WTC11 (cell line): ENCODE measurements at places on chromosomes 3 and 15. TPM values are rescaled to one million over a fixed set of nuclear protein-coding genes. Genes with fewer than 3 reads are reported as not detected.

DNA sequence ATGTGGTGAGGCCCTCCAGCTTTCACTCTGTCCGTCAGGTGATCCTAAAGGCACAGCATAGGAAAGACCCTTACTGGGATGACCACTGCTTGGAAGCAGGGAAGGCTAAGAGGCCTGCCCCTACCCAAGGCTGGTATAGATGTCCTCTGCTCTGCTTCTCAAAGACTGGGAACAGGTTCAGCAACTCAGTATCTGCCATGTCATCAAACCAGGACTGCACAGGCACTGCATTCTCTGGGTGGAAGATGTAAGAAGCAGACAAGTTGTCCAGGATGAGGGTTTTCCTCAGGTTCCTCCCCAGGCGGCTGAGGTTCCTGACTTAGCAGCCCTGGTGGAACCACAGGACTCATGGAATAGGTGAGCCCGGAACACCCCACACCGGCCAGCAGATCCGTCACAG is 4.7 kb downstream of the FAM98B start:
- H3K4me3 ChIP-seq, result no peak overlapping the region
- DNase-seq, result no peak
- no peak overlapping the region for H3K27ac ChIP-seq
- H3K4me1 ChIP-seq, result peaks cover 19% of the 10 kb centered on the region

- peaks cover 21% of the 10 kb centered on the region for H3K4me1 ChIP-seq
- H3K27ac ChIP-seq, result peak overlapping the region; percentile 21; the same call in 1 of the 2 replicates
- no peak overlapping the region for H3K4me3 ChIP-seq
These were observed 141.9 kb downstream of the NSMCE3 start for GRCh38 chr15:29127506-29128430.

DNA sequence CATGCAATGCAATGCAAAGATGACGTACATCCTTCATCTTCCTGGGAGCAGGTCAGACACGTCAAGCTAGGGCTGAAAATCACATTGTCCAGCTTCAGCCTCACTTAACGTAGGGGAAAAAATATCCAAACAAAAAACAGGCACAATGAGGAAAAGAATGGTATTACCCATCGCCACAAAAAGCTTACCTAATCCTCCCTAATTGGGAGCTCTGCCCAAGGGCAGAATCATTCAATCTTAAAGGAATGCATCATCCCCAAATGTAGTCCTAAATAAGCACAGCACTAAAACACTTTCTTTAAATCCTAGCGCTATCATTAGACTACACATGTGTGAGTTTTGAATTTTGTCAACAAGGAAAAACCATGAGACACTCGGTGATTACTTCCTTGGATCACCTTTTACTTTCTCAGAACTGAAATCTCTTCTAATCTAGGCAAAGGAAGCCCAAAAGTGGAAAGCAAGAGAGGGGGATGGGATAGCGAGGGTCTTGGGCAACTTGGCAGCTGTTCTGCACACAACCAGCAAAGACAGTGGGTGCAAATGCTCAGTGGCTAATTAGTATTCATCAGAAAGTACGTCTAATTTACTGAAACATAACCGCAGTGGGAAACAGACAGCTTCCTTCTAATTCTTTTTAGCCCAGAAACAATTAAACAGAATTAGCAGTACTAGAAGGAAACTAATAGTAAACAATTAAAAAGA is 87.4 kb downstream of the ADAMTS9 start:
- no peaks in the 10 kb centered on the region for H3K27me3 ChIP-seq
- H3K27ac ChIP-seq, result no peak overlapping the region
- DNase-seq, result no peak
- H3K4me1 ChIP-seq, result no peaks in the 10 kb centered on the region
- no peak overlapping the region for H3K4me3 ChIP-seq

DNA sequence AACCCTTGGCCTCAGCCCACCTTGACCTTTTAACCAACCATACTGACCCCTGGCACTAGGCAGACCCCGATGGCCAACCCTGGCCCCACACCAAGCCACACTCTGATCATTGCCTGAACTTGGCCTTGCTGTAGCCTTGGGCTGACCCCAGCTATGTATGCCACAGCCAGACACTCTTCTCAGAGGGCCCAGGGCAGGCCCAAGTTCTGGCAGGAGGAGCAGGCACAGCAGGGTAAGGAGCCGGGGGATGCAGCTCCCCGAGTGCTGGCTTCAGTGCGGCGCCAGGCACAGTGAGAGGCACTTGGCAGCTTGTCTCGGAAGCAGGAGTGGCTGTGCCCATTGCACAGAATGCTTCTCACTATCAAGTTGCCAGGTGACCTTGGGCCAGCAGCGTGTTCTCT is 22.3 kb downstream of the PRR20G start:
- H3K4me1 ChIP-seq, result no peaks in the 10 kb centered on the region
- peaks cover 17% of the 10 kb centered on the region for H3K36me3 ChIP-seq
- H3K4me3 ChIP-seq, result no peak overlapping the region
- H3K27ac ChIP-seq, result no peak overlapping the region

DNA sequence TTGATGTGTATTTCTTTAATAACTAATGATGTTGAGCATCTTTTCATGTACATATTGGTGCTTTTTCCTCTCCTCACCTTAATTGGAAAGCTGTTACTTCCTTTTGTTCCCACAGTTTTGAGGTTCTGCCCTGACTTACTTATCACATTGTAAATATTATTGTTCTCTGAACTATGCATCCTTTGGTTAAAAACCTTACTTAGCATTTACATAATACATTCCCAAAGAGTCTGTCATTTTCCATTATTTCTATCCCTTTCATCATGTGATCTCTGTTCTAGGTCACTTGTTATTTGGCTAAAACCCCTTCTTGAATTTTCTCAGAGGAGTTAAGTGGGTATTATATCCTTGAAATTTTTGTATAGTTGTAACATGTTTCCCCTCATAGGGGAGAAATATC is 33.0 kb downstream of the SLC12A6 start:
- H3K4me1 ChIP-seq, result no peaks in the 10 kb centered on the region
- no peak for DNase-seq
- H3K36me3 ChIP-seq, result no peaks in the 10 kb centered on the region
- H3K4me3 ChIP-seq, result no peak overlapping the region
- no peak overlapping the region for H3K27ac ChIP-seq

- H3K27ac ChIP-seq, result no peak overlapping the region
- no peaks in the 10 kb centered on the region for H3K36me3 ChIP-seq
- H3K4me3 ChIP-seq, result no peak overlapping the region
- no peak for DNase-seq
- peaks cover 11% of the 10 kb centered on the region for H3K4me1 ChIP-seq
These were observed 251.0 kb upstream of the TLE3 start for GRCh38 chr15:70348581-70349344.

GRCh38 chr3:54434756-54435155 is 312.4 kb downstream of the CACNA2D3 start:
- no peaks in the 10 kb centered on the region for H3K27me3 ChIP-seq
- no peaks in the 10 kb centered on the region for H3K36me3 ChIP-seq
- H3K27ac ChIP-seq, result no peak overlapping the region
- DNase-seq, result no peak

DNA sequence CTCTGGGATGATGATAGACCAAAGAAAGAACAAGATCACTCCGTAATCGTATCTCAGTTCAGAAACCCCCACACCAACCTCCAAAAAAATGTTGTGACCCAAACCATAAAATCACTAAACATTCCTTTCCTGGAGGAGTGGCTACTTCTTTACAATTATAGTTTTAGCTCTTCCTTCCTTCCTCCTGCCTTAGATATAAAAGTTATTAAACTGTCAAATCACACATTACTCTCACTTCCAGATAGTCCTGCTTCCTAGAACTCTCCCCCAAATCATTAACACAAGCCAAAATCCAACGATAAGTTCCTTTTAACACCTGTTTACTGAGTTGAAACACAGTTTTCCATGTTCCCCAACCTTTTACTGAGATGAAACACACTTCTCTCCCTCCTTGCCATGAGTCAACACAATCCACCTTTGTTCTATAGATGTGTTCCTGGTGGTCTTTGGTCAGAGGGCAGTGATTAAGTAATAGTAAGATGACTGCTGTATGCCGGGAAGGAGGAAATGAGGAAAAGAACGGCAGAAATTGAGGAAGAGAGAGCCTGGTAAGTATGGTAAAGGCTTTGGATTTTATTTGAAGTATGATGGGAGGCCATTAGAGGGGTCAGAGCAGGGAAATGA is 8.3 kb upstream of the CRYGS start:
- DNase-seq, result no peak
- H3K27me3 ChIP-seq, result no peaks in the 10 kb centered on the region
- H3K27ac ChIP-seq, result no peak overlapping the region; the same call in 1 of the 2 replicates
- H3K4me3 ChIP-seq, result no peak overlapping the region
- no peaks in the 10 kb centered on the region for H3K4me1 ChIP-seq

DNA sequence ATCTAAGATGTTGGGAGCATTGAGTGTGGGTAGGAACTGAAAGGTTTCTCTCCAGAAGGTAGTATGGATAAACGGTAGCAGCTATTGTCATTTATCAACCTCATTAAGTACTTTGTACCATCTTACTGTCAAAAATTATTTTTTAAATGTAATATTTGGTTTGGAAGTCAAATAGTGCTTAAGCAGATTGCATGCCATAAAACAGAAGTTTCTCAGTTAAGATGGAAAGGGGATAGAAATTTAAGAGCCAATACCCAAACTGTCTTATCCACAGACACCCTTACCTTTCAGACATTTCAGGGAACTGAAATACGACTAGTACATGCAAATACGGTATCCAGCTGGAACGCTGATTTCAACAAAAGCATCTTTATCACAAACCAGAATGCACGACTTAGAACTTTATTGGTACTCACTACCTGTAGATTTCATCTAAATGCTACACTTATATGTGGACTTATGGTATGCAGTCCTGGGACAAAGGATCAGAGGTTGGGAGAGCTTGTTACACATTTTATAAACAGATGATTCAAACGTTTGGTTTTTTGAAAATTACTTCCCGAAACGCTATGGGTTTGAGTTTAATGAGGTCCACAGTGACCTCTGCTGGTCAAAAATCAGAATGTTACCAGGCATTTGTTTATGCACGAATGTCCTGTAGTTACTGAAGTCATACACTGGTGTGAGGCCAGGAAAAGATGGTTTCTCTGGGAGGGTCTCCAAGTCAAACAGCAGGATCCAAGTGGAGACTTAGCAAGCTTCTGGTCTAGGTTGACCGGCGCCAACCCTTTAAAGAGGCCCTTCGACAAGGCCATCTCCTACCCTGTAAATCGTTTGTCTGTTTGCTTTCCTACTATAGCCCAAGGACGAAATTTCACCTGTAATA is 45.7 kb upstream of the DUT start:
- H3K27ac ChIP-seq, result no peak overlapping the region; the same call in 1 of the 2 replicates
- no peaks in the 10 kb centered on the region for H3K27me3 ChIP-seq
- DNase-seq, result peak; percentile 33
- H3K4me1 ChIP-seq, result peaks cover 56% of the 10 kb centered on the region
- no peak overlapping the region for H3K4me3 ChIP-seq

- H3K4me3 ChIP-seq, result no peak overlapping the region
- H3K27me3 ChIP-seq, result no peaks in the 10 kb centered on the region
- no peak for DNase-seq
- no peak overlapping the region for H3K27ac ChIP-seq
- no peaks in the 10 kb centered on the region for H3K36me3 ChIP-seq
These were observed 275.4 kb downstream of the TIGIT start for GRCh38 chr3:114569186-114569585.

GRCh38 chr15:69395991-69396390 is 18.2 kb upstream of the KIF23 start:
- H3K27ac ChIP-seq, result no peak overlapping the region
- no peaks in the 10 kb centered on the region; the same call in 1 of the 2 replicates for H3K36me3 ChIP-seq
- peaks cover 20% of the 10 kb centered on the region for H3K4me1 ChIP-seq
- H3K4me3 ChIP-seq, result no peak overlapping the region
- no peaks in the 10 kb centered on the region for H3K27me3 ChIP-seq

DNA sequence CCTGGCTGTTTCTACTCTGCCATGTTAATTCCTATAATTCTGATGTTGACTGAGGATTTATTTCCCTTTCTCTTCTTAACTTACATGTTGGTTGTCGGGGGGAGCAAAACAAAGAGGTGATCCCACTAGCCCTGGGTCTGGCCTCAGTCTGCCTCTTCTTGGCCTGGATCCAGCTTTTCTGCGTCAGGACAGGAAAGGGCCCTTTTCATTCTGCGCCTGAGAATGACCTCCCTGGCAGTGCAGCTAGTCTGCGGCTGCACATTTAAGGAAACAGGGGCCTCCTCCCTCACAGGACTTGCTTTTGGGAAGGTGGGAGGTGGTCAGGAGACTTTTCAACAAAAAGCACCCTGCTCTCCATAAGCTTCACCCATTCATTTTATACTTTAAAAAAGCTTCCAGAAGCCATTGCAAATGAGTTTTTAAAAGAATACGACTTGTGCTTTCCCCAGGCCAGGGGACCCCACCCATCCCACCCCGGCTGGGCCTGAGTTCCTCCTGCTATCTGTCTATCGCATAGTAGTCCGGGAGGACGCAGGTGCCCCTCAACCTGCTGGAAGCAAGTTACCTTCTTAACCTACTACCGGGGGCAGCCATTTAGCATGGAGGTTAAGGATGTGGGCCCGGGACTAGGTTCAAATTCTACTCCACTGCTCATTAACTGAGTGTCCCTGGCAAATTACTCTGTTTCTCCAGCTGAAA is 21.3 kb upstream of the EHD4 start:
- H3K4me3 ChIP-seq, result no peak overlapping the region
- H3K27me3 ChIP-seq, result no peaks in the 10 kb centered on the region; the same call in 1 of the 2 replicates
- DNase-seq, result no peak
- no peak overlapping the region for H3K27ac ChIP-seq
- H3K36me3 ChIP-seq, result no peaks in the 10 kb centered on the region

- no peak overlapping the region for H3K4me3 ChIP-seq
- no peaks in the 10 kb centered on the region; the same call in 1 of the 2 replicates for H3K27me3 ChIP-seq
- no peak for DNase-seq
- no peak overlapping the region for H3K27ac ChIP-seq
These were observed 20.1 kb downstream of the CCDC13 start for GRCh38 chr3:42752961-42753360.

- no peak for DNase-seq
- peaks cover 9% of the 10 kb centered on the region; the same call in 1 of the 2 replicates for H3K36me3 ChIP-seq
- peaks cover 54% of the 10 kb centered on the region for H3K4me1 ChIP-seq
- H3K27ac ChIP-seq, result peak overlapping the region; percentile 91
- H3K4me3 ChIP-seq, result peak overlapping the region; percentile 10
These were observed 42.4 kb upstream of the RHO start for GRCh38 chr3:129485721-129486663.

DNA sequence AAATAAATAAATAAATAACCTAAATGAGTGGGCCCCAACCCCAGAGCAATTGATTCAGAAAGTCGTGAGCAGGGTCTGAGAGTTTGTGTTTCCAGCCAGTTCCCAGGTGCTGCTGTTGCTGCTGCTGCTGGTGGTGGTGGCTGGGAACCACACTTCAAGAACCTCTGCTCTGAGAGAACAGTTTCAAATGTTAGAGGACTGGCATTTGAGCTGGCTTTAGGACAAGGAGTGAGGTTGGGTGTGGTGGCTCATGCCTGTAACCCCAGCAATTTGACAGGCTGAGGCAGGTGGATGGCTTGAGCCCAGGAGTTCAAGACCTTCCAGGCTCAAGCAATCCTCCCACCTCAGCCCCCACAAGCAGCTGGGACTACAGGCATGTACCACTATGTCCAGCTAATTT is 123.1 kb upstream of the UBE2E1 start:
- no peak for DNase-seq
- peaks cover 15% of the 10 kb centered on the region for H3K4me1 ChIP-seq
- H3K27ac ChIP-seq, result no peak overlapping the region
- no peak overlapping the region for H3K4me3 ChIP-seq
- no peaks in the 10 kb centered on the region for H3K27me3 ChIP-seq
- no peaks in the 10 kb centered on the region for H3K36me3 ChIP-seq

The WNT7A gene
- 0.04 to 0.07 TPM in 2 of 3 replicates, not detected in the other for total RNA-seq

The DPPA4 gene
- 774 to 901 TPM (median 898 TPM) in 3 replicates for total RNA-seq

The CYP8B1 gene
- total RNA-seq, result 0.13 to 0.18 TPM (median 0.16 TPM) in 3 replicates

The TTLL13 gene
- total RNA-seq, result 0.18 to 0.76 TPM (median 0.48 TPM) in 3 replicates

The TGM4 gene
- not detected in 3 replicates for total RNA-seq

The FYCO1 gene
- 12.1 to 13.9 TPM (median 12.8 TPM) in 3 replicates for total RNA-seq

The SERPINI2 gene
- total RNA-seq, result 0.32 to 0.37 TPM in 2 of 3 replicates, not detected in the other

The SLC51B gene
- total RNA-seq, result not detected in 3 replicates

The UNC13C gene
- 0.02 to 0.07 TPM (median 0.07 TPM) in 3 replicates for total RNA-seq

The TPM1 gene
- total RNA-seq, result 370 to 421 TPM (median 382 TPM) in 3 replicates
